HEK293T (cell line): ENCODE measurements at places on chromosomes 1 and 21.

DNA sequence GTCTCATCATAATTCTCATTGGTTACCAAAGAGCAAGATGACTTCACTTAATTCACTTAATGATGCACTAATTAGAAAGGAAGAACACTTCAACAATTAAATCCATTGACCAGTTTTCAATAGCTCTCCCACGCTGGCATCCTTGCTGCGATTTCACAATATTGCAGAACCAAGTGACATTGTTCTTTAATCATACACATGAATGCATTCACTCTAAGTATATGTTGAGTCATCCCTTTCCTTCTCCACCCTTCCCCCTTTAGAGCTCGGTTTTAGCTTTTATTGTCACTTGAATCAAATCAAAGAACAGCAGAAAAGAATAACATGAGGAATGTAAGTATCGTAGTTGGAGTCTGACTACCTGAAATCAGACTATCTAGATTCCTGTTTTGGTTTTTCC, 233.6 kb upstream of the FMN2 start:
- DNase-seq = no peak

GRCh38 chr1:36304521-36304920, 1.6 kb upstream of the SH3D21 start:
- no peak for DNase-seq

DNA sequence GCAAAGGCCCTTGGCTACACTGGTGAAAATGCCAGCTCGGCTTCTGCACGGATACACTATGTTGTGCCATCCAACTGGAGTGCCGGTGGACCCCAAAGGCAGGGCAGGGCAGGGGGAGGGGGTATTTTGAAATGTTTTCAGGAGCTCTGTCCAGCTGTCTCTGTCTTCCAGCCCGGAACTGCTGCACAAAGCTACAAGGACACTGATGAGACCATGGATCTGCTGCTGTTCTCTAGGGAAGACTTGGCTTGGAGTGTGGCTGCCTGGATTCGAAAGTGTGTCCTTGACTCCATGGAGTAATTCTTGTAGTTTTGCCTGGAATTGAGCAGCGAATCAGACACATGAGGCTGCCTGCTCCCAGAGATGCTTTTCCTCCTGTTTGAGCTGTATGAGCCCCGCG, 42.4 kb downstream of the TTC39A start:
- no peak for DNase-seq

GRCh38 chr1:95583661-95584210, 349.7 kb downstream of the RWDD3 start:
- no peak for DNase-seq

- DNase-seq = no peak
Observed at GRCh38 chr21:31117128-31117916, 79.0 kb upstream of the KRTAP19-8 start.

- DNase-seq = no peak
Observed at GRCh38 chr1:188903241-188903640, 1574.4 kb downstream of the BRINP3 start.

- DNase-seq = no peak
Observed at GRCh38 chr1:22676916-22677583, 24.0 kb downstream of the C1QB start.

- no peak for DNase-seq
Observed at GRCh38 chr1:44645476-44646244, 28.6 kb downstream of the TMEM53 start.

DNA sequence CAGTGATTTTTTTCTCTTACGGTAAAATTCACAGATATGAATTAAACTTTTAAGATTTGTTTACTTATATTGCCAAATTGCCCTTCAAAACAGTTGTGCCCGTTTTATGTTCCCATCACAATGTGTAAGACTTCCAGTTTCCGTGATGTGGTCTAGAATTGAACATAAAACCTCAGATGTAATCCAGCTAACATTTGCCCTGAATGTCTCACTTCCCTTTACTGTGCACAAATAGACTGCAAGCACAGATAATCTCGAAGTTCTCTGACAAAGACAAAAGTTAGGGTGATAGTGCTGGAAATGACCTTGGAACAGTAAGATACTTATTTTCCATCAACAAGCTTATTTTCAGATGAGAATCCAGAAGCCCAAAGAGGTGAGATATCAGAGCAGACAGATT, 177.5 kb downstream of the ZZZ3 start:
- no peak for DNase-seq

DNA sequence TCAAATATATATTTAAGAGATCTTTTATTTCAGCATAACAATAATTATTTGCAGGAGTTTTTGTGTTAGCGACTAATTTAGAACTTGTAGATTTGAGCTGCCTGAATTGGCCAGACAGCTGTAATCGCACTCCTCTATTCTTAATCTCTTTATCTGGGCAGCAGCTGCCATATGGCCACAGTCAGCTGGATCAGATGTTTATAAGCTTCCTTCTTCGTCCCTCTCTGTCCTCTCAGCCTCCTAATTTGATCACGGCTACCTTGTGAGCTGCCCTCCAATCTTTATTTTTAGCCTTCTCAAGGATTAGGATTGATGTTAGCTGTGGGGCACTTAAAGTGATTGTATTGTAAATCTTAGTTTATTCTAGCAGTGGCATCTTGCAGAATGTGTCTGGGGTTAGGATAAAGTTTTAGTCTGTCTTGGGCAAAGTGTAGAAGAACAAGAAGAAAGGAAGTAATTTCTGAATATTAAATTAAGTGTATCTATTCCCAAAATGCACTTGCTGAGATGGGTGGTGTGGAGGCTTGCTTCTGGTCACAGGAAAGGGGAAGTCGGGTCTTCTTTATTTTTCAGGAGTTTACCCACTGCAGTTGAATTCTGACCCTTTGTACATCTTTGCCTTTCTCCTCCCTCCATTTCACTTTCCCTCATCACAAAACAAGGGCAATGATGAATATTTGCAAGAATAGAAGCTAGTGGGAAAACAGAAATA, 1.1 kb downstream of the ZBTB18 start:
- DNase-seq = no peak

DNA sequence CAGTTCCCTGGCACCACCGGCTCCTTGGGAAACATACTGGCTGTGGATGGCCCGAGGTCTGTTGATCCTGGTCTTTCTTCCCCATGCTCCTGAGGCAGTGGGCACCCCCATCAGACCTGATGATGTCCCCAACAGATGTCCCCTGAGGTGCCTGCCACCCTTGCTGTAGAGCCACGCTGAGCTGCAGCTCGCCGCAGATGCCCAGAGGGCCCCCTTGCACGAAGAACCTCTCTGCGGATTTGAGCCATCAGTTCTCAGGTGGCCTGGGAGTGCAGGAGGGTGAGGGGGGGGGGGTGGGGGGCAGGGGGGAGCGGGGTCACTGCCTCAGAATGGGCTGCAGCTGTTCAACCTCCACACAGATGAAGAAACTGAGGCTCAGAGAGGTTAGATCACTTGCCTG, 60.9 kb downstream of the GLIS1 start:
- no peak for DNase-seq

DNA sequence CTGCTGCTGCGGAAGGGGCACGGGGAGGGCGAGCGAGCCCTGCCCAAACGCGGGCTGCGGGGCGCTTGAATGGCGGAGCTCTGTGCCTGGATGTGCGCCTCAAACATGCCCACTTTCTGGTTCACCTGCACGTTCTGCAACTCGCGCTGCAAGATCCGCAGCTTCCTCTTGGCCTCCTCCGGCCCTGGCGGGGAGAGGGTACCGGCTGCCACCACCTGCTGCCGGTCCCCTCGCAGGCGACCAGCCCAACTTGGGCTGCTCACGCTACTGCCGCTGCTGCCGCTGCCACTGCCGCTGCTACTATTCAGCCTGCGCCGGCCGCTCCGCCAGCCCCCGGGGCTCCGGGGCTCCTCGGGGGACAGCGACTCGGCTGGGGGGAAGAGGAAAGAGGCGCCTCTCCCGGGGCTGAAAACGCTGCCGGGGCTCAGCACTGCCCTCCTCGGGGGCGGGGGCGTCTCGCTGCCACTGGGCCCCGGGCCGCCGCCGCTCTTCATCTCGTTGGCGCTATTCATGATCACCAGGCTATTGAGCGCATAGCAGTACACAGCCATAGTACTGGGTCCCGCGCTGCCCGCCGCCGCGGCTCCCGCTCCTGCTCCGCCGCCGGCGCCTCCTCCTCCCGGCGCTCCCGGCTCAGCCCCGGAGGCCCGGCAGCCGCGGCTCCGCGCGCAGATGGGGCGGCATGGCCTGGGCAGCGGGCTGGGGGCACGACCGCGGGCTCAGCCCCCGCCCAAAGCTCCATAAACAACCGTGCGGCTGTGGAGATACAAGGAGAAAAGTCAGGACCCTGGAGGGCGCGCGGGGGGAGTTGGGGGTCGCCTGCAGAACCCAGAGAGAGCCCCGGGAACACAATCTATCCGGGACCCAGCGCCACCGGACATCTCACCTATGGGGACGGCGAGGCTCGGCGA, 1.9 kb downstream of the ITPKB start:
- no peak for DNase-seq

- no peak for DNase-seq
Observed at GRCh38 chr1:167601442-167602383, 28.3 kb upstream of the RCSD1 start.

DNA sequence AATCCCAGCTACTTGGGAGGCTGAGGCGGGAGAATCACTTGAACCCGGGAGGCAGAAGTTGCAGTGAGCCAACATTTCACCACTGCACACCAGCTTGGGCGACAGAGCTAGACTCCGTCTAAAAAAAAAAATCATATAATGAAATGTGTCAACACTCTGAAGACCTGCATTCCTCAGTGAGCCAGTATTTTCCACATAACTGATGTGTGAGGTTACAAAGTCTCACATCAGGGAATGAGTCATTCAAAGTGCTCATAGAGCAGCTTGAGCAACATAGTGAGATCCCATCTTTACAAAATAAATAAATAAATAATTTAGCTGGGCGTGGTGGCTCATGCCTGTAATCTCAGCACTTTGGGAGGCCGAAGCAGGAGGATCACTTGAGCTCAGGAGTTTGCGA, 65.5 kb downstream of the CASZ1 start:
- DNase-seq = no peak

- DNase-seq = no peak
Observed at GRCh38 chr1:3102641-3103040, 33.6 kb downstream of the PRDM16 start.

DNA sequence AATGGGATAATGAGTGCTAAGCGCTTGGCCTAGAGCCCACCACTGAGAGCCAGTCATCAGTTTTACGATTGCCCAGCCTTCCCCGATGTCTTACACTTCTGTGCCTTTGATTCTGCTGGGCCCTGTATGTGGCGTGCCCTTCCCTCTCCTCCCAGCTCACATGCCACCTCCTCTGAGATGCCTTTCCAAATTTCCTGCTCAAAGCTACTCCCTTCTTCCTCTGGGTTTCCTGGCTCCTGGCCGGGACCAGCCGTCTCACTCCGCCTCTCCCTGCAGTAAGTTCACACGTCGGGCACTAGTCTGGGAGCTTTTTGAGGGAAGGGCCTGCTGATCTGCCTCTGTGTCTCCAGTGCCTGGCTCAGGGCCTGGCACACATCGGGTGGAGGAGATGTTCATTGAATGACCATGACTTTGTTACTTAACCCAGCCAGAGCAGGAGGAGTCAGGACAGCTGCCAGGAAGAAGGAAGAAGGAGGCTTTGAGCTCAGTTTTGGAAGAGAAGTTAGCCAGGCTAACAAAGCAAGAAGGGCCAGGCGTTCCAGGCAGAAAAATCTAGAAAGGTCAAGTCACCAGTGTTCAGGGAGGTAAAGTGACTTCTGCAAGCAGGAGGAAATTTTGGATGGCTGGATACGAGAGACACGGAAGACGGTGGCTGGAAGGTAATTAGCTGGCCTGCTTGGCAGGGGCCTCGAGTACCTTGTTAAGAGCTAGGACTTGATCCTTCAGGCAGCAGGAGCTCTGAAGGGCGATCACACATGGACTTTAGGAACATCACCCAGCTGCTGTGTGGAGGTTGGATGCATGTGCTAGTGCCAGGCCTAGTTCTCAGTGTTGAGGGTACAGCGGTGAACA, 63.6 kb downstream of the EPHB2 start:
- no peak for DNase-seq

GRCh38 chr1:223016890-223017289, 126.2 kb downstream of the TLR5 start:
- DNase-seq = no peak

DNA sequence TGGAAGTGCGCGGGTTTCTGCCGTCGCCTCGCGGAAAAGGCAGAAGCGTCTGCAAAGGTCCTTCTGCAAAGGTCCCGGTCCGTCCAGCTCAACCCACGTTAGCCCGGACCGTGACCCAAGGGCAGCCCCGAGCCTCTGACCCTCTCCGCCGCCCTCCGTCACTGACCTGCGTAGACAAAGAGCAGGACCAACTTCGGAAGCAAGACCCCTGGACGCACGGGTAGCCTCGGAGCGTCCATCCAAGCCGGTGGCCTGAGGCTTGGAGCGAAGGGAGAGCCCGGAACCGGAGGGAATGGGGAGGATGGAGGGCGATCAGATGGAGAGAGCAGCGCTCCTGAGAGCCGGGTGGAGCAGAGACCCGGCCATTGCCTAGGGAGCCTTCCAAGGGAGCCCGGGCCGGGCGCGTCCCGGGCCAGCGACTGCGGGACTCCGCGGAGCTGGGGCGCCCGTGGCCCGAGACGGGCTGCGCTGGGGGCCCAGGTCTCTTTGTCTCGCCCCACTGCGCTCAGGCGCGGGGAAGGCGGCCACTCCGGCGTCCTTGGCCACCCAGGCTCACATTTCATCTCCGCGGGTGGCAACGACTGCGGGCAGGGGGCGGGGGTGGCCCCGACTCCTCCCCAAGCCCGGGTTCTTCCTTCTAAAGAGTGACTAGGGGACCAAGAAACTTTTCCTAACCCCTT, at the start of gene CYYR1:
TSS of gene CYYR1 (minus strand) at position 585 of the 680 bp plus-strand sequence. CDS start at position 239, 346 bp downstream.
- DNase-seq = no peak

- DNase-seq = no peak
Observed at GRCh38 chr1:145695821-145696629, 11.1 kb downstream of the PDZK1 start.

- DNase-seq = no peak
Observed at GRCh38 chr1:167669209-167670124, 39.4 kb downstream of the RCSD1 start.

- DNase-seq = no peak
Observed at GRCh38 chr1:228303596-228303995, 95.8 kb downstream of the OBSCN start.

GRCh38 chr1:212496682-212497081, 64.0 kb downstream of the NENF start:
- no peak for DNase-seq

DNA sequence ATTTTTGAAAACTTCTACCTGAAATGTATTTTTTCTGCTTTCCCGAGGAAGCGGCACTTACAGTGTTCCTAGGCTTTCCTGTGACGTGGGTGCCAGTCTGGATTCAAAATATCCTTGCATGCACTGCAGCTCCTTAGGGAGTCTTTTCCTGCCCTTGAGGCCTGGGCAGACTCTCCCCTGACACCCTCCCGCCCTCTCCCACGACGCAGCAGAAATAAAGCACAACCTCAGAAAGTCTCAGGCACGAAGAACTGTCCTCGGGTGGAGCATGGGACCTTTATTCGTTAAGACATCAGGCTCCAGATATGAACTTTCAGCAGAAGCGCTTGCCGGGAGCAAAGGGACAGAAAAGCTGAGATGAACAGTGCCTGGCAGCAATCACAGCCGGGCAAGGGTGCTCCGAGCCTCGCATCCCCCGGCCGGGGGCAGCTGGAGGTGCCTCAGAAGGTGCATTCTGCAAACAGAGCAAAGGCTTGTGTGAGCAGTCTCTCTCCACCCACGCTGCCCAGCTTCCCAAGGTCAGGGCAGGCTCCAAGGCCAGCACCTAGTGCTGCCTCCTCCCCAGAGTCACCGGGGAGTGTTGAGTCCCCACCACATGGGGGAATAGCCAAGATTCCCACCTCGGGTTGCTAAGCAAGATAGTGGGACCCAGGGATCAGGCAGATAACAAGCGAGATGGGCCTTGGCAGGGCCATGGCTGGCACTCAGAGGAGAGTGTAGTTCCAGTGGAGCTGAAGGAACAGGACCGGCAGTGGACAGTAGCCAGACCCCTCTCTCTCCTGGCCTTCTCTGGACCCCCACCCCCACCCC, 3.2 kb downstream of the TFF3 start:
- no peak for DNase-seq
